ENCODE measurements at places on chromosomes 13 and 19.
A peak's percentile ranks its signal among the peaks of the same experiment; 100 is the strongest.

DNA sequence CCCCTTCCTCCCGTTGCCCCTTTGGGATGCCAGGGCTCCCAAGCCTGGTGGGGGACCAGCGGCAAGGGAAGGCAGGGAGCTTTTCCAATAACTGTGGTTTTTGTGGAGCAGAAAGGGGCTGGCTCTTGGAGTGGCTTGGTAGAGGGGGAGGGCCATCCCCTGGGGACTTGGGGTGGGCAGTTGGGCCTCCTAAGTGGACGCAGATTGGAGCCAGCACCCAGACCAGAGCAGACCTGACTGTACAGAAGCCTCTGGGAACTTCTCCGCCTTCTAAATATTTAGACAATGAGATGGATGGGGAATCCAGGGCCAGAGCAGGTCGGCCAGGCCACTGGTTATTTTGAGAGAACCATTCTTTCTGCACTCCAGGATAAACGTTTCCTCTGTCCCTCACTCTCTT lies 4.2 kb downstream of the PTGIR start:
- no peak for DNase-seq

- peak; percentile 87 for DNase-seq
Measured at GRCh38 chr13:101416181-101417042, at the start of gene NALCN. NALCN (minus strand) TSS chr13:101416508; CDS start chr13:101399126, 17,382 bp downstream.

DNA sequence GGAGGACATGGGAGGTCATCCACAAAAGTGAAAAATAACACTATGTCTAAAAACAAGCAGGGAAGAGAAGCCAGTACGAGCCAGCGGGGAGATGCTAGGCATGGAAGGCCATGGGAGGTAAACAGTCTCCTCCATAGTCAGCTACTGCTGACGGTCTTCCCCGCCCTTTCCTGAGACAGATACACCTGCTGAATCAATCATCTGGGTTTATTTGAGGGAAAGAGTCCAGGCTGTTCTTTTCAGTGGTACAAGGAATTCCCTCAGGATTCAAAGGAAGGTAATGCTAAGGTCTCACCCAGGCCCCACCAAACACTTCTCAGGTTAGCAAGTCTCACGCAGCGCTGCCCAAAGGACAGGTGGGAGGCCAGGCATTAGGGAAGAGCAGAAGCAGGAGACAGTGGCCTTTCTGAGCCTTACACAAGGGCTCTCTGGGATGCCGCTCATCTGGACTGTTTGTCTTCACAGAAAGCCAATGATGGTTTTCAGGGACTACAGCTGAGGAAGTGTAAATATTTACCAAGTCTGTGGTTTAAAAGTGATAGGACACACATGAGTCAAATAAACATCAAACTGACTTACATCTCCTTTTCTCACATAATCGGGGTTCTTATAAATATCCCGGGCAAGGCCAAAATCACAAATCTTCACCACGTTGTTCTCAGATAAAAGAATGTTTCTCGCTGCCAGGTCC lies 173.9 kb downstream of the FLT1 start:
- DNase-seq: no peak

DNA sequence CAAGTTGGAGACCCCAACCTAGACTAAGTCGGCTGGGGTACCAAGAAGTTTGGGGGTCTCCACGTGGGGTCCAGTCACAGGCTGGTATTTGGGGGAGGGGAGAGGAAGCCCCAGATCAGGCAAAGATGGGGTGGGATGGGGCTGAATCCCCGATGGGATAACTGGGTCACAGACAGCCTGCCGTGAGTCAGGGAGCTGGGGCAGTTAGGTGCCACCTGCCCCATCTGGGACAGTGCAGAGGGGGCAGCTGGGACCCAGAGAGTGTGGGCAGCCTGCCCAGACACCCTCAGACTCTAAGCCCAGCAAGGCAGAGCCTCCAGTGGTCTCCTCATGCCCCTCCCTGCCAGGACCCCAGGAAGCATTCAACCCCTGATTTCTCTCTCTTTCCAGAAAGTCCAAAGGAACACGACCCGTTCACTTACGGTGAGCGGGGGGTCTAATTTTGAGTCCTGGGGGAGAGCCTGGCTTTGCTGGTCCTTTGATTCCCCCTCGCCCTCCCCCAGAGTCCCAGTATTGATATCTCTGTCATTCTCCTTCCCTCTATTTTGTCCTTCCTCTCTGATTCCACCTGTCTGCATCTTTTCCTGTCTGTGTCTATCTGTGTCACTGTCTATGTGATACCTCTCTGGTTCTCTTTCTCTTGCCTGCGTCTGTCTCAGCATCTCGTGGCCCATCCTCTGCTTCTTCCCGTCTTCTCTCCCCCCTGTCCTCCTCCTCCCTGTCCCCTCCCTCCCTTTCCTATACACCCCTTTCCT lies 1.8 kb downstream of the FXYD1 start:
- DNase-seq: no peak

DNA sequence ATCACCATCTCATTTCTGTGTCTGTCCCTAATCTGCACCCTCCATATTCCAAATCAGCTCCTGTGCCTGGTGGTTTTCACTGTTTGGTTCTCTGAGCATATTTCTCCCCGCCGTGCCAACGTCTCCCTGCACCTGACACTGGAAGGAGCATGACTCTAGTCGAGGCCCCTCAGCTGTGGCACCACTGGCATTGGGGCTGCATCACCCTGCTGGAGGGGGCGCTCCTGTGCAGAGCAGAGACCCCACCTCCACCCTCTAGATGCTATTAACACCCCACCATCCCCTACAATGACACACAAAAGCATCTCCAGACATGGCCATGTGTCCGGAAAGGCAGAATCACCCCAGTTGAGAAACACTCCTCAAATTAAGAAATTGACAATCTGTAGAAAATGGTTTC lies 20.8 kb downstream of the ZSCAN5C start:
- DNase-seq: no peak

Measured in osteocyte (in vitro differentiated cells).